ENCODE measurements at places on chromosomes 13 and 19. TPM values are rescaled to one million over a fixed set of nuclear protein-coding genes. Genes with fewer than 3 reads are reported as not detected.

DNA sequence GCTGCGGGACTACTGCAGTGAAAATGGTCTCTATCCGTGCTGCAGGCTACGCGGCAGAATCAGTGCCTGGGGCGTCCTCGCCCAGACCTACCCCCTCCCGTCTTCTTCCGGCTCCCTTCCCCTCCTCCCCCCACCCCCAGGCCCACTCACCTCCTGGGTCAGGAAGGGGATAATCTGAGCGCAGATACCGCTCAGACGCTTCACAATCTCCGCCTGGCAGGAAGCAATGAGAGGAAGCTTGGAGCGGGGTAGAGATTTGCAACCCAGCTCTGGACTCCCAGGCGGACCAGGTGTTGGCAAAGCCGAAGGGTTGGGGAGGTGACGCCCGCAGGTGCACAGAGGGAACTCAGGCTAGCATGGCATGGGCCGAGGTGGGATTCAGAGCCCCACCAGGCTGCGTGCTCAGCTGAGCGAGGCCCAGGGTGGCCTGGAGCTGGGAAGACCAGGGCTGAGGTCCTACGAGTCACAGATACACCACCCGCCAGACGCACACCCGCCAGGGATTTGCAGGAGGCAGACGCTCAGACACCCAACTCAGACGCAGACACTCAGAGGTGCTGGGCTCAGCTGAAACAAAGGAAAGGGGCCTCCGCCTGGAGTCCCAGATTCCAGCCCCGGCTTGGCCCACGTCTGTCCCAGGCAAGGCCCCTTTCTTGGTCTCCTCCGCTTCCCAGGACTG, 4.1 kb downstream of the TLE2 start:
- DNase-seq, result peak; percentile 46

DNA sequence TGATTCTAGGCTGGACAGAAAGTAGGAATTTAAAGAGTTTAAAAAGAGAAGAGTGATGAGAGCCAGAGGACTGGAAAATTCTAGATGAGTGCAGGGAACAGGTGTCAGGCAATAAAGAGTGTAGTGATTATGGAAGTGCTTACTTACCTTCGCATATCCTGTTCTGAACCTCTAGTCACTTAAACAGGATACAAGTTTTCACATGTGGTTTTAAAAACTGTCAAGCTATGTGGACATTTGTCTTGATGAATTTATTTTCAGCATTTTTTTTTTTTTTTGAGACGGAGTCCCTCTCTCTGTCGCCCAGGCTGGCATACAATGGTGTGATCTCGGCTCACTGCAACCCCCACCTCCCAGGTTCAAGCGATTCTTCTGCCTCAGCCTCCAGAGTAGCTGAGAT, 34.3 kb upstream of the IL17D start:
- DNase-seq, result no peak

- peak; percentile 22 for DNase-seq
Observed at GRCh38 chr19:3504735-3505134, 1.4 kb upstream of the FZR1 start.

GRCh38 chr19:18657590-18658365, 20.9 kb downstream of the KLHL26 start:
- DNase-seq, result no peak

- DNase-seq, result no peak
Observed at GRCh38 chr13:62119739-62120700, 704.4 kb upstream of the PCDH20 start.

DNA sequence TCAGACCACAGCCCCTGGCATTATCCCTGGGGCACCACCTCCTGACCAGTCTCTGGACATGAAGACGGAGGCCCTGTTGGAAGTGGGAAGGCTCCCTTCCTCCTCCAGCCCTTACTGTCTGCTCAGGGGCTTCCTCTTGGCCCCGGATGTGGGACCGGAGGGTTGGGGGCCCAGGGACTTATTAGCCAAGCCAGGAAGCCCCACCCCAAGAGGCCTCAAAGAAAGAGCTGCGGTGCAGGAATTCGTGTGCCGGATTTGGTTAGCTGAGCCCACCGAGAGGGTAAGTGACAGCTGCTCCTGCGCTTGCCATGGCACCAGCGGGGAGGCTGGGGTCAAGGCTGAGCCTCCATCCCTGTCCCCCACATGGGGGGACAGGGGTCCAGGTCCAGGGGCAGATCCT, at the start of gene RETN:
TSS of gene RETN (plus strand) at position 208 of the 400 bp plus-strand sequence. CDS start 278 bp downstream, outside the sequence.
- DNase-seq, result no peak

DNA sequence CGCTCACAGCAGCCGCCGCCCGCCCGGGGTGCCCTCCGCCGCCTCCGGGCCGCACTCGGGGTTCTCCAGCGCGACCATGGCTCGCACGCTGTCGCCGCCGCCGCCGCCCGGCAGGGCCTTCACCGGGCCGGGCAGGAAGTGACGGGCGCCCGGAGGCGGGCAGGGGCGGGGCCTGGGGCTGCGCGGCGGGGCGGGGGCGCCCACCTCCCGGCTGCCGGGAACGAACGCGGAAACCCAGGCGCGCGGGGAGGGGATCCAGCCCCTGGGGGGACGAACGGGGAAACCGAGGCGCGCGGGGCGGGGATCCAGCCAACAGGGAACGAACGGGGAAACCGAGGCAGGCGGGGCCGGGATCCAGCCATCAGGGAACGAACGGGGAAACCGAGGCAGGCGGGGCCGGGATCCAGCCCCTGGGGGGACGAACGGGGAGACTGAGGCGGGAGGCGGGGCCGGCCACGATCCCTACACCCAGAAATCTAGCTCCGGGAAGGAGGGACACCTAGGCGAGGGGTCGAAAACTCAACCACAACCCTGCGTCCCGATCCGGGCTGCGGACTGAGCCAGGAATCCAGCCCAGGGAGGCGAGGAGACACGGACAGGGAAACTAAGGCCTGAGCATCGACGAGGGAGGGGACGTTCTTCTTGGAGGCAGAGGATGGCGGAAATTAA, at the start of gene R3HDM4:
TSS of gene R3HDM4 (minus strand) at position 140 of the 669 bp plus-strand sequence. CDS start at position 78, 62 bp downstream.
- DNase-seq, result peak; percentile 68

GRCh38 chr13:48817166-48817802, 158.4 kb upstream of the FNDC3A start:
- DNase-seq, result peak; percentile 30

DNA sequence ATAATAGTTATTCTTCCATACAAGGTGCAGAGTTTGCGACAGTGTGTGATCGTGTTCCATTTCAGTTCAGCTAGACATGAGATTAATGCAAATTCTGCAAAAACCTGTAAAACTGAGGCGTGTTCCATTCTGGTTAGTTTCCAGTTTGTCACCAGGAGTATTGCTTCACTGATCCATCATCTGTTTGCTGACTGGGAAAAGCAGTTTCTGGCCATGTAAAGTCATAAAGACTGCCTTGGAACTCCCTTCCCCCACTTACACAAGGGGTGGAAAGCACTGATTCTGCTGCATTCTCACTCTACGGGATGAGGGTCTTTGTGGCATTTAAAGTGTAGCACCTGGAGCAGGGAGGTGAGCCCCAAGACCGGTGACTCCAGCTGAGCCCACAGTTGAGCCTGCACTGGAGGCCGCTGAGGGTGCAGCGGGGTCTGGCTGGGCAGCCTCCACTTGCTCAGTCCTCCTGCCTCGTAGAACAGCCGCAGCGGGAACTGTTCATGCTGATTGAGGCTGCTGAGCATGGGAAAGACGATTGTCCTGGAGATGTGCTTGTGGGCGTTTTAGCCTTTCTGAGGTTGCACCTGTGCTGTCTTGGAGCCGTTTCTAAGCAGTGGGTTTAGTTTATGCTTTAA, 2.0 kb downstream of the ZNF57 start:
- peak; percentile 81 for DNase-seq

DNA sequence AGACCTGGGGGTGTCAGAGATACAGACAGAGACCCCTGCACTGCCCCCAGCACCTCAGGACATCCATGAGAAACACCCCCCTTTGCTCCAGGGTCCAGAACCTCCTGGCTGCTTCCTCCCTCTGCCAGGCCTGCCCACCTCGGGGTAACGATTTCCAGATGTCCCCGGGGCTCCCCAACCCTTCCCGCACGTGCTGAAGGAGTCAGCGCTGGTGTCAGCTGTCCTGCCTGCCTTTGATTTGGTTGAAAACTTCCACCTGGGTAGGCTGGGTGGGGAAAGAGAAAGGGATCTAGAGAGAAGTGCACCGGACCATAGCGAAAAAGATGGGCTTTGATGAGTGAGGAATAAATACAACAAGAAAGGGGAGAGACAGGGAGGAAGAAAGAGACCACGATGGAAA, 1.5 kb upstream of the CGB7 start:
- no peak for DNase-seq

- no peak for DNase-seq
Observed at GRCh38 chr19:42472402-42473147, 29.8 kb upstream of the CXCL17 start.

DNA sequence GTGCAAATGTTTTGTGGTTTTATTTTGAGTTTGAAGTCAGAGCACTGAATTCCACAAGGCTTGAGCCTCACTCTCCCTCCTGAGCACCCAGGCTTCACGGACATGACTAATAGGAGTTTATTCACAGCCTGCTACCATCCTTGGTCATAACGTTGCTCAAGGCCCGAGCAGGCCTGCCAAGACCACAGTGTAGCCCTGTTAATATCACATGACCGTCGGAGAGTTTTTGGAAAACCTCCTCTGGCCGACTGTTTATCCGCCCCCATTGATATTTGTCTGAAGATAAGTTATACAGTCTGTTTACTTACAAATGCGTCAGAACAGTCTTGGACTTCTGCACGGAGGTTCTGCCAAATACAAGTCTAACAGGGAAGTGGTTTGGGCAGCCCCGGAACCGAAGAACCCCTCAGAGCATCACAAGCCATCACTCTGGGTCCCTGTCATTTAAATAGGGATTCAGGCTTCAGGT, 89.9 kb downstream of the COL4A2 start:
- peak; percentile 31 for DNase-seq

Gene ZNF296
- 8.6 TPM for polyA plus RNA-seq

Gene PLK5
- polyA plus RNA-seq, result not detected

Gene TBC1D17
- 23.6 TPM for polyA plus RNA-seq

Gene TEX101
- not detected for polyA plus RNA-seq

Gene CGB8
- not detected for polyA plus RNA-seq

Gene THSD8
- not detected for polyA plus RNA-seq
